CD4-positive, alpha-beta T cell treated with Interleukin-6 for 4 hours (primary cell): ENCODE measurements at places on chromosomes 12 and 14.

DNA sequence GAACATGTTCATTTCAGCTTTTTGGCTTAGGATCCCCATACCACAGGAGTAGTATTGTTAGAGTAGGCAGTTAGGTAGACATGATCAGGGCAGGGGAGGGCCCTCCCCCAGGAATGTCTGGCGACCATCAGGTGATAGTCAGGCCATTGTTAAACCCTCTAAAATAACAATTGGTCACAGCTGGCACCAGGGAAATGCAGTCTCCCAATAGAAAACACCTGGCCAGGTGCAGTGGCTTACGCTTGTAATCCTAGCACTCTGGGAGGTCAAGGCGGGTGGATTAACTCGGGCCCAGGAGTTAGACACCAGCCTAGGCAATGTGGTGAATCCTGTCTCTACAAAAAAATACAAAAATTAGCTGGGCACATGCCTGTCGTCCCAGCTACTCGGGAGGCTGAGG is 187.1 kb downstream of the MON2 start:
- no peak for DNase-seq

DNA sequence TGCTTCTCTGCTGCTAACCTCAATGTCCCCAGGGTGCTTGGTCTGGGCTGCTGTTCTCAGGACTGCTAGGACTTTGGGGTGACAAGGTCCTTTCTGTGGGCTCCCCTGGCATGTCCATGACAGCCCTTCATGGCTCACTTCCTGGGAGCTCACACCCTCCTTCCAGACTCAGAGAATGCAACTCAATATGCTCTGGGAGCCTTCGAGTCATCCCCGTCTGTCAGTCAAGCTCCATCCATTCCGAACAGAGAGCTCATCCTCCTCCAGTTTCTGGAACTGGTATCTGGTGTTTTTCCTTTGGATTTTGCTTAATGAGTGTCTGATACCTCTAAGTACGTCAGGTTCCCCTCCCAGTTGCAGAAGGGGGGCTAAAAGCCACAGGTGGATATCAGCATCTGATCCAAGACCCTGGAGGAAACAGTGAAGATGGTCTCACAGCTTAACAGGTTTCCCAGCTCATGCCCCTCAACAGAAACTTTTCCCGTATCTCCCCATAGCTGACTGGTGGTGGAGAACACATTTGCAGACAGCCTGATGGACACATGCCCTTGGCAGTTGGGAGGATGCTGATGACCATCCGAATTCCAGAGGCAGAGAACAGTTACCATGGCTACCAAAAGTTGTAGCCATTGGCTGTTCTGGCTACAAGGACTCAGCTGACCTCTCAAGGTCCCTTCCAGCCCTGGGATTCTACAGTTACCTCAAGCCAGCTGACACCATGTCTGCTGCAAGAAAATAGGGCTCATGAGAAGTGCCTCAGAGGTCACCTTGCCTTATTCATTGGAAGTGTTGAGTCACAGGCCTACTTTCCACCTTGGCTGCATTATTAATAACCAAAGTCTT is 9.5 kb upstream of the RAB35 start:
- DNase-seq, result no peak

DNA sequence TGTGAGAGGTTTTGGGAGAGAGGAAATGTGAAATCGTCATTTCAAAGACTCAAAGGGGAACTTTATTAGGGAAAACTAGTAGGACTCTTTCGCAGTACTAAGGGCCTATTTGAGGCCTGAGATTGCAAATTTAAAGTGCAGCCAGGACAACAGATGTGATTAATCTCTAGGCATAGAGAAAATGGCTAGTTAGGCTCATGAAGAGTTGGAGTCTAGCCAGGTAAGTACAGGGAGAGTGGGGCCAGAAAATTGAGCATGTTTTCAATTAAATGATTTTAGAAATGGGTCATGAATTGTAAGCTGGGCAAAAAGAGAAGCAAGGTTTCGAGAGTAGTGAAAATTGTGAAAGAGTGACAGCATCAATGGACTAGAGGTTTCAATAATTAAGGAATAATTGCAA is 91.9 kb upstream of the LMNTD1 start:
- DNase-seq, result no peak

DNA sequence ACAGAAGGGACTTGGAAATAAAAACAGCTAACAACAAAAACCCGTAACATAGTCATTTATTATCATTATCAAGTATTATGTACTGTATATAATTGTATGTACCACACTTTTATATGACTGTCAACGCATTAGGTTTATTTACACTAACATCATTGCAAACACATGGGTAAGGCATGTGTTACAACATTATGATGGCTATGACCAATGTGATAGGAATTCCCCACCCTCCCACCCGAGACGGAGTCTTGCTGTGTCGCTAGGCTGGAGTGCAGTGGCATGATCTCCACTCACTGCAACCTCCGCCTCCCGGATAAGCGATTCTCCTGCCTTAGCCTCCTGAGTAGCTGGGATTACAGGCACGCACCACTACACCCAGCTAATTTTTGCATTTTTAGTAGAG is 82.6 kb downstream of the ERC1 start:
- DNase-seq, result no peak

- DNase-seq, result no peak
These were observed 12.7 kb downstream of the PLBD2 start for GRCh38 chr12:113370923-113371682.

GRCh38 chr14:34951286-34951685 is 31.5 kb upstream of the SRP54 start:
- DNase-seq, result no peak

- DNase-seq, result no peak
These were observed 389.8 kb downstream of the NUAK1 start for GRCh38 chr12:105748806-105749600.

- DNase-seq, result no peak
These were observed 156.3 kb upstream of the PDE3A start for GRCh38 chr12:20211981-20212421.

- no peak for DNase-seq
These were observed 244.9 kb upstream of the LRIG3 start for GRCh38 chr12:59164991-59165718.

DNA sequence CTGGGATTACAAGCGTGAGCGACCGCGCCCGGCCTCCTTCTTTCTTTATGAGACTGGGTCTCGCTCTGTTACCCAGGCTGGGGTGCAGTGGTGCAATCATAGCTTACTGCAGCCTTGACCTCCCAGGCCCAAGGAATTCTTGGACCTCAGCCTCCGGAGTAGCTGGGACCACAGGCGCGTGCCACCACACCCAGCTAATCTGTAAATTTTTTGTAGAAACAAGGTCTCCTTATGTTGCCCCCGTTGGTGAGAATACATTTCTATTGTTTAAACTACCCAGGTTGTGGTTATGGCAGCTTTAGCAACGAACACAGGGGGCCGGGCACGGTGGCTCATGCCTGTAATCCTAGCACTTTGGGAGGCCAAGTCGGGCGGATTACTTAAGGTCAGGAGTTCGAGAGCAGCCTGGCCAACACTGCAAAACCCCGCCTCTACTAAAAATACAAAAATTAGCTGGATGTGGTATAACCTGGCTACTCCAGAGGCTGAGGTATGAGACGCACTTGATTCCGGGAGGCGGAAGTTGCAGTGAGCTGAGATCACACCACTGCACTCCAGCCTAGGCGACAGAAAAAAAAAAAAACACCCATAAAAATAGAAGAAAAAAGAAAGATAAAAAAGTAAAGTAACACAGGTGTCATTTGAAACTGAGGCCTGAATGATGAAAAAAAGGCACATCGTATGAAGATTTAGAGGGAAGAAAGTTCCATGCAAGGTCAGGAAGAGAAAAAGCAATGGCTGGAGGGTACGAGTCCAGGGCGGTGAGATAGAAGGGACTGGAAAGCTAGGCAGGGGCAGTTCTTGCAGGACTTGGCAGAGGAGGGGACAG is 977 bp upstream of the TMEM120B start:
- DNase-seq, result peak; percentile 38

DNA sequence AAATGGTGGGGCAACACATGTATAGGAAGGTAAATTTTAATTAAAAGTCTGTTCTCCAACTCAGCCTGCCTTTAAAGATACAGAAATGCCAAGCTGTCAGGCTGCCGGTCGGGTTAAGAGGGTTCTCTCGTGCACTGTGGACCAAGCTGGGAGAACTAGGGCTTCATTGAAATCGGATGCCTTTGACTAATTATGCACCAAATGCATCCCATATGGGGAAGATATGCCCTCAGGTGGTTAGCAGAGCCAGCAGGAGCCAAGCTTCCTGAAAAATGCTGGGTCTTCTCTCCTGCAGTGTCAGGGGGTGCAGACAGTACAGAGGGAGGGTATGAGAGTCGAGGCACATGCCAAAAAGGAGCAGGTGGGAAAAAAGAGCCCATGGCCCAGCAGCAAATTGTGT is 236.1 kb downstream of the CACNA1C start:
- DNase-seq, result no peak

DNA sequence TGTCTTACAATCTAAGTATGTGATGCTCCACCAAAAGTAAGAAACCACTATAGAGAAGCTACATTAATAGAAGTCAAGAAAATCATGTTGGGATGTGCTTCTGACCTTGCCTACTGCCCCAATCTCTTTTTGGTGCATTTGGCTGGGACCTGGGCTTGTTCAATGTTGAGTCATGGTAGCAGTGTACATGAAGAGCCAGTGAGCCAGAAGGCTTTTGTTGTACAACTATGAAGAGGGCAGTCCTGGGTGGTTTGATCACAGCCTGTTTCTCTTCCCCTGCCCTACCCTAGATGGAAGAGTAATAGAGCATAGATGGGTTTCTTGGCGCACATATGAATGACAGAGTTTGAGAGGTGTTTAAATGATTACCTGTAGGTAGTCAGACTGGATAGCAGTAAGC is 56.4 kb downstream of the UBR7 start:
- no peak for DNase-seq

- DNase-seq, result no peak
These were observed 35.3 kb downstream of the STX2 start for GRCh38 chr12:130803702-130804101.

GRCh38 chr14:98112194-98112780 is 1159.7 kb downstream of the BCL11B start:
- no peak for DNase-seq

GRCh38 chr14:68553311-68553710 is 239.6 kb downstream of the ZFP36L1 start:
- DNase-seq, result no peak

GRCh38 chr12:63499567-63499966 is 168.7 kb downstream of the DPY19L2 start:
- DNase-seq, result no peak

DNA sequence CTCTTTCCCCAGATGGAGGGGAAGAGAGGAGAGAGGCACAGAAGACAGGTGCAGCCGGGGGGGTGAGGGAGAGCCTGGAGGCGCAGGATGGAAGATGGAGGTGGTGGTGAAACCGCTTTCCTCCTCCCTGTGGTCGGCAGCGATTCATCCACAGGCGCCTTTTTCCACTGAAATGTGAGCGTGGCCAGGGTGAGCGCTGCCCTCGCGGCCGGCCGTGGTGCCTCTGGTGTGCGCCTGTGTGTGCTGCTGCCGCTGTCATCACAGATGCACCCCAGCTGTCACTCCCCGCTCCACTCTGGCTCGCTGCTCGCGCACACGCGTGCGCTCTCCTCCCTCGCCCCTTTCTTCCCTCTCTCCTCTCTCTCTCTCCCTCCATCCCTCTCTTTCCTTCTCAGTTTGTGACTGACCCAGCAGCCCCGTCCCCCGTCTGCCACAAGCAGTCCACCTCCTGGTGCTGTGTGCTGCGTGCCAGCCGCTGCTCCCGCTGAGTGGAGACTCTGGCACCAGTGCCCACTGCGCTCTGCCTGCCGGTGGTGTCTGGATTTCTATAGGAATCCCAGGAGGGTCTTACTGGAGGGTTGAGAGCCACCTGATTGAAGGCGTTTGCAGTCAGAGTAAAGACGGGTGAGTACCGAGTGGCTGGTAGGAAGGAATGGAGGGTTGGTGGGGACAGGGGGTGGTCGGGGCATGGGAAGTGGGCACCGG is at the start of gene LRTM2:
Gene LRTM2 (plus strand): TSS at position 375 of the 705 bp plus-strand sequence. CDS start 7,584 bp downstream, outside the sequence.
- no peak for DNase-seq

GRCh38 chr14:70189456-70190077 is 816 bp upstream of the SLC8A3 start:
- no peak for DNase-seq

DNA sequence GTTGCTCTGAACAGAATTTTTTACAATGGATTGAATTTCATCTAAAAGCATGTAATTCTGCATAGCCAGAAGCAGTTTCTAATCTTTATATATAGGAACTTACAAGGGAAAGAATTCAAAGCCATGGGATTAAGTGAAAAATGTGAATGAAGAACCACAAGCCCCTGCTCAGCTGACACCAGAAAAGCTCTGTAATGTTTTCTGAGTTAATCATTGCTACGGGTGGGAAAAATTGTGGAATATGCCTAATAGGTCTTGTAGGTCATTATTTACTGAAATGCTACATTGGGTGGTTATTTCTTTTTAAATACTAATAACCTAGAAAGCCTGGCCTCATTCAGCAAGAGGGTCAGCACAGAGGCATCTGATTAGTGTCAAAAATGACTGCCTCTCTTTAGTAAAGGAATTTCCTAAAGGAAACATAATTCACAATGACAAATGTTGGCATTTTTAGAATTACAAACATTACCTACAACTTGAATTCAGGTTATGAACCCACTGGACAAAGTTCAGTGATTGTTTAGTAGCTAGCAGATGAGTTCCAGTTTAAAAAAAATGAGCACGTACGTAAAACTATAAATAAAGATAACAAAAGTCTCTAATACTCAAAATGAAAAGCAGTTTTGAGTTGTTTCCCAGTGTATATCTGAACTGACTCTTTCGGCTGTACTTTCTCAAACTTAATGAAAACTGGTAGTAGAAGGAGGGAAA is 75.3 kb downstream of the BMP4 start:
- no peak for DNase-seq

DNA sequence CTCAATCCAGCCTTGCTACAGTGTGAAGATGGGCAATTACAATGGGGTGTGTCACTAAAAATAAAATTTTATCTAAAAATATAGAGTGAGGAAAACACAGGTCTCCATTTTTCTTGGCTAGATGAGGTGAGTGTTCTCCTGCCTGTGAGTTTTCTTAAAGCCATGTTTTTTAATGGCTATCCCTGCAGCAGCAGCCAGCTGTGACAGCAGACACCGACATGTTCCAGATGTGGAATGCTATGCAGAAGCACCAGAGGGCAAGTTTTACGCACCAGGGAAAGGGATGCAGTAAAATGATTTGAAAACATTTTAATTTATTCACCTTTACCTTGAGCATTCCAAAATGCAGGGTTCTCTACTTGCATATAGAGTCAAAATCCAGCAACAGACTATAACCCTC is 577.0 kb upstream of the STXBP6 start:
- no peak for DNase-seq

DNA sequence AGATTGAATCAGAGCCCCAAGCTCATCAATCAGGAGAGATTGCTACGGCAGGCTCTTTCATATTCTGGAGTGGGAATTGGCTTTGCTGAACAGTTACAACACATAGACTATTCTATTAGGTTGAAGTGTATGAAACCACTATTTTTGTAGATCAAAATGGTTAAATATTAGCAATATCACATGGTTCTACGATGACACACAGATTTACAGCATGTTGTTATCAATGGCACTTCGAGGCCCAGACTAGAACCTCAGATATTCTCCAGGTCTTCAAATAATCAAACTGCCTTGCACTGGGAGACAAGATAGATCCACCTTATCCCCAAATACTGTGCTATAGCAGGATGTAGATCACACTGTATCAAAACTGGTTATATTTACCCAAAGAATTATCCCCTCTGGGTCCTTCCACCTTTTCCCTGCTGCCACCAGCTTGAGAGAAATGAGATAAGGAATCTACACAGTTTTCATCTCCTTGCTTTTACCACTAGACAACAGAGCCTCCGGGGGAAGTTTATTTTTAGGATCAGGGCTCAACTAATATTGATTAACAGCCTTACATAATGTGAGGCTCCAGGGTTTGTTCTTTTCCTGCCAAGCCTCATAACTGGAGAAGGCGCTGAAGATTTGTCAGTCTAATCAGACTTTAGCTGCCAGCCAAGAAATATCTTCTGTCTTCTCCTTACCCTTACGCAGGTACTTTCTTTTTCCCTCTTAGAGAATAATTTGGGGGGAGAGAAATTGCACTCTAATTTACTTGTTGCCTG is 507.1 kb downstream of the DIO2 start:
- DNase-seq, result no peak
